ENCODE measurements at places on chromosomes 3 and 15.

- DNase-seq, result no peak
These were observed 32.4 kb upstream of the MTMR10 start for GRCh38 chr15:31023841-31024240.

GRCh38 chr3:39419742-39420315 is 13.3 kb downstream of the RPSA start:
- no peak for DNase-seq

- no peak for DNase-seq
These were observed 48.9 kb downstream of the STT3B start for GRCh38 chr3:31581660-31582059.

GRCh38 chr3:8891303-8891702 is 72.0 kb downstream of the RAD18 start:
- DNase-seq, result peak; percentile 43

GRCh38 chr3:41346698-41347270 is 147.5 kb downstream of the CTNNB1 start:
- no peak for DNase-seq

GRCh38 chr3:107222907-107223306 is 154.3 kb upstream of the CCDC54 start:
- DNase-seq, result no peak

All from fibroblast of skin of left quadriceps (primary cell).